ENCODE measurements at places on chromosomes 1 and 21.

DNA sequence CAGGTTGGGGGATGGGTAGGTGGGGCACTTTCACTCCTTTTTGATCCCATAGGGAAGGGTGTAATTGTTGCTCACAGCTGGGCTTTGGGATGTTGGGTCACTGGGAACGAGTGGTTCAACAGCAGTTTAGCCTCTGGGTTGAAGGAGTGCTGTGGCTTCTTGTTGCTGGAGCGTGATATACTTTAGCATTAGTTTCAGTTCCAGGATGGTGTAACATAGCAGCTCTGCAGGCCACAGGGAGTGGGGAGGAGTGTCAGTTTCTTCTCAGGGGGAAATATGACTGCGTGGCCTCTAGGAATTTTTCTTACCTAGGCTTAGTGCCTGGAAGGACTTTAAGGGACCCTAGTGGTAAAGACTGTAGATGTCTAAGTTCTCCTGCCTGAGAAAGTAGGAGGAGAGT, 1105.3 kb upstream of the TMPRSS15 start:
- DNase-seq = no peak

DNA sequence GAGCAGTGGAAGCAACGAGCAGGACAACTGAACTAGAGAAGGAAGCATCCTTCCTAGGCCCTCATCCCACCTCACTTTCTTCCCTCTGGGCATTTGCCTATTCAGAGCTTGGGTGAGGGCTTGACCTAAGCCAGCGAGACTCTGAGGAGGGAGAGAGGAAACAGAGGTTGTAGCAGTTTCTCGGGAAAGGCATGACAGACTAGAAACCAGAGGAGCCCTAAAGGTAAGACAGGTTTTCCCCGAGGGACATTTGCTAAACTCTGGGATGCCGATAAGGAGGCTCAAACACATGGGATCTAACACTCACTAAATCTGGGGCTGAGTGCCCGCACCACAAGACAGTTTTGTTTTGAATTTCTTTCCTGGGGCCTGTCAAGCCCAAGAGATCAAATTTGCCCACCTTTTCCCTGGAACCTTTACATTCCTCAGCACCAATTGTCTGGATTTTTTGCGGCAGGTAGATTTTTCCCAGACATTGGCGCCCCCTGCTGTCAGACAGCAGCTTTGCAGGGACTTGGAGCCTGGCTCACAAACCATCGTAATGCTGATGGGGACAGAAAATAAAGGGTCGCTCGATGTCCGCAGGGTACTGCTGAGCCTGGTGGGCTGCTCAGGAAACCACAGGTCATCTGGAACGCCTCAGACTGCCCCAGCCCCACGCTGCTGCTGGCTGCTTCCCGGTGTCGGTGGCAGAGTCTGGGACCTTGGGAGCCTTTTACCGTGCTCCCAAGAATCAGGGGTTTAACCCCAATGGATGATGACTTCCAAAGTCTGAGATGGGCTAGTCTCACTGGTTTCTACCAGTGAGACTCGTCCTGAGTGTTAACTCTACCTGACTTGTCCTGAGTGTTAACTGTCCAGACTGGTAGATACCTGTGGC, 23.4 kb upstream of the TSPAN2 start:
- DNase-seq = no peak

DNA sequence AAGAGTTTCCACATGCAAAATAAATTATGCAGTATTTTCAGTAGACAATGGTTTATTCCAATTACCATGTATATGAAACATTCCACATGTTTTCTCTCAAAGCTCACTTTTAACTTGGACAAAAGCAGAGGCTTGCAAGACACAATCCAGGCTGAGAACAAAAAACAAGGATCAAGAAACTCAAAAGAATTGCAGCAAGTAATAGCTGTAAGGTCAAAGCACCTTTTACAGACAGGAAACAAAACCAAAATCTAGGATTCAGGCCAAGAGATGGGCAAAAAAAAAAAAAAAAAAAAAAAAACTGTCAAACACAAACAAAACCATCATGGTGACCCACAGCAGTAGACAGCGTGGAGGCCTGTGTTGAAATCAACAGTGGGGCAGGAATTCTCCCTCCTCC, 9.3 kb downstream of the RGS1 start:
- no peak for DNase-seq

- no peak for DNase-seq
Measured at GRCh38 chr1:208101661-208102431, 142.3 kb downstream of the PLXNA2 start.

GRCh38 chr1:15691434-15692032, 7.4 kb downstream of the PLEKHM2 start:
- no peak for DNase-seq

DNA sequence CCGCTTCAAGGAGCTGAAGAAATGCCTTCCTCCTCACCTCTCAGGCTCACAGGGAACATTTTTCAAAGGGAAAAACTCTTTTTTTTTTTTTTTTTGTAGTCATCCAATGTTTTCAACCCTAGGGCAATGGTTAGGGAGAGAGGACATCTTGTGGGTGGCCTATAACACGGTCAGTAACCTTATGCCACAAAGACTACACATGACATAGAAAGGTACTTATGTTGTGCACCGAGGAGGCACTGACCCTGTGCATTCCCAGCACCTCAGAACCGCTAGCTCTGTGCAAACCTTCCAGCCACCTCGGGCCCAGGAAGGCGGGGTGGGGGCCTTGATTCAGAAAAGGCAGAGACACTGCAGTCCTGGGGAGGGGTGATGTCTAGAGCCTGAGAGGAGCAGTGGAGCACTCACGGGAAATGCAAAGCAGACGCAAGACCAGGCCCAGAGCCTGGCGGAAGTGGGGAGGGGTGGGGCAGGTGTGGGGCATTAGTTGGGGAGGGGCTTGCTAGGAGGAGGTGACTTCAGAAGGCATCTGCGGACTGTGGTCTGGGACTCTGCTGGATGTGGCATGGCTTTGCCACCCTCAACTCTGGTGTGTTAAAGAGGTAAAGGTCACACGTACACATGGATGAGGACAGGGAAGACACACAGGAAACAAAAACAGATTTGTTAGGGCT, 68.6 kb downstream of the MDM4 start:
- no peak for DNase-seq

DNA sequence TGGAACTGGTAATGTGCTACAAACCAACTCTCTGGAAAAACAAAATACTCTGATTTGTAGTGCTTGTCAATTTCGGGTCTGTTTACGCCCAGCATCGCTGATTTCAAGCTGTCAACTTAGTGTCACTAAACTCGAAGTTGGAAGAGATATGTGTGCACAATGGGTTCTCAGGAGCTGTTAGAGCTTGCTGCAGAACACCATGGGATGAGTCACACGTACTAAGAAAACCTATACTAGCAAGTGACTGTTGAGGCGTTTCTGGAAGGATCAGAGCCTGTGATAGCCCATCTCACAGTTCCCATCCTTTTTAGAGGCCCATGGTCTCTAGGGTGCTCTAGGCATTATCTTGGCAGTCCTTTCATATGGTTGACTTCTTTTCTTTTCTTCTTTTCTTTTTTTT, 14.3 kb downstream of the GMEB1 start:
- DNase-seq = no peak

GRCh38 chr1:109253803-109254620, 4.7 kb downstream of the CELSR2 start:
- DNase-seq = no peak

GRCh38 chr1:62716397-62716796, 28.2 kb upstream of the DOCK7 start:
- no peak for DNase-seq

DNA sequence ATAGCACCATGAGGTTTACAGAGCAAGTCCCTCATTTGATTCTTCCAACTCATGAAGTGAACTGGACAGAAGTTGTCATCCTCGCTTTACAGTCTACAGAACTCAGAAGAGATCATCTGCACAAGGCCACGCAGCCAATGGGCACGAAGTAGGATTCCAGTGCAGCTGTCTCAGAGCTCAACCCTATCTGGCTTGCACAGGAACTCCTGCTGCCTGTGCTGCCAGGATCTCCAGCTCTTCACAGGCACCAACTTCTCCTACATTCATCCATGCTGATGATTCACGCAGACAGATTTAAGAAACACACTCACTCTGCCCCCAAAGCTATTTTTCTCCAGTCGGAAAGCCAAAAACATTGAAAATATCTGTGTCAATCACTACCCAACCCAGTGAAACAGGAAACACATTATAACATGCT, 157.0 kb downstream of the RERE start:
- peak; percentile 39 for DNase-seq

DNA sequence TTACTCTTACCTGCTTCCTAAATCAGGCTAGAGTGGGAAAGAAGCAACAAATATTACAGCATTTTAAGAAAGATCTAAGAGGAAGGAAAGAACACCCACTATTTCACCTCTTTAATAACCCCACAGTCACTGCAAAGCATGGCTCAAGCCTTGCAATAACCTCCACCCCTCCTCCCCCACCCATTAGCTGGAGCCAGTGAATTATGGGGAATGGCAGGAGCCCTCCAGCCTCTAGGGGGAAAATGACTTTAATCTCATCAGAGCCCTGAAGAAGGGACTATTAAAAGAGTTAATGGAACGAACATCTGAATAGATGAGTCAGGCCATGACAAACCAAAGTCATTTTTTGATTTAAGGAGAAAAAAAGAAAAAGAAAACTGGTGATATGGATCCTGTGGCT, 630.7 kb upstream of the PLXNA2 start:
- DNase-seq = no peak

DNA sequence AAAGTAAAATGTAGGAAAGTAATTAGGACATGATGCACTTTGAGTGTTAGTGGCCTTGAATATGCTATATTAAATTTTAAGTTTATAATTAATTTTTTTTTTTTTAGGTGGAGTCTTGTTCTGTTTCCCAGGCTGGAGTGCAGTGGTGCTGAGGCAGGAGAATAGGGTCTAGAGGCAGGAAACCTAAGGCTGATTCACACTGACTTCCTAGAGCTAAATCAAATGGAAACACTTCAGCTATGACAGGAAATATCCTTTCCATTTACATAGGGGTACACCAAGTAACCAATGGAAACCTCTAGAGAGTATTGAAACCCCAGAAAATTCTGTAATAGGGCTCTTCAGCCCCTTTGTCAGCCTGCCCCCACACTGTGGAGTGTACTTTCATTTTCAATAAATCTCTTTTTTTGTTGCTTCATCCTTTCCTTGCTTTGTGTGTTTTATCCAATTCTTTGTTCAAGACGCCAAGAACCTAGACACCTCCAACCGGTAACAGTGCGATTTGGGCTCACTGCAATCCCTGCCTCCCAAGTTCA, 17.9 kb upstream of the THRAP3 start:
- no peak for DNase-seq

- DNase-seq = no peak
Measured at GRCh38 chr21:42614396-42614795, 39.0 kb upstream of the PDE9A start.

DNA sequence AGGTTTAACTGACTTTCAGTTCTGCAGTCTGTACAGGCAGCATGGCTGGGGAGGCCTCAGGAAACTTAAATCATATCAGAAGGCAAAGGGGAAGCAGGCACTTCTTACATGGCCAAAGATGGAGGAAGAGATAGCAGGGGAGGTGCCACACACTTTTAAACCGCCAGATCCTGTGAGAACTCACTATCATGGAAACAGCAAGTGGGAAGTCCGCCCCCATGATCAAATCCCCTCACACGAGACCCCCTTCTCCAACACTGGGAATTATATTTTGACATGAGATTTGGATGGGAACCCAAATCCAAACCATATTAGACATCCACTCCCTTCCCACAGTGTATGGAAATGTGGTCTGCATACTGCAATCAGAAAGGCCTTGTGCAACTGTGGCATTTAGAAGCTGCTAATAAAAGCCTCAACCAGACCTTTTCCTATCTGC, 148.2 kb downstream of the FCRL5 start:
- DNase-seq = no peak

All from astrocyte of the cerebellum (primary cell).